Heart left ventricle (tissue), 16 donors: ENCODE measurements at places on chromosomes 12 and 14. TPM values are rescaled to one million over a fixed set of nuclear protein-coding genes. Genes with fewer than 3 reads are reported as not detected.

SYT1 gene
- polyA plus RNA-seq, result not detected

GRIN2B gene
- polyA plus RNA-seq, result under 0.01 TPM

GRCh38 chr12:121467638-121468498 is 68.0 kb downstream of the RNF34 start:
- peak; percentile 77 for DNase-seq

DNA sequence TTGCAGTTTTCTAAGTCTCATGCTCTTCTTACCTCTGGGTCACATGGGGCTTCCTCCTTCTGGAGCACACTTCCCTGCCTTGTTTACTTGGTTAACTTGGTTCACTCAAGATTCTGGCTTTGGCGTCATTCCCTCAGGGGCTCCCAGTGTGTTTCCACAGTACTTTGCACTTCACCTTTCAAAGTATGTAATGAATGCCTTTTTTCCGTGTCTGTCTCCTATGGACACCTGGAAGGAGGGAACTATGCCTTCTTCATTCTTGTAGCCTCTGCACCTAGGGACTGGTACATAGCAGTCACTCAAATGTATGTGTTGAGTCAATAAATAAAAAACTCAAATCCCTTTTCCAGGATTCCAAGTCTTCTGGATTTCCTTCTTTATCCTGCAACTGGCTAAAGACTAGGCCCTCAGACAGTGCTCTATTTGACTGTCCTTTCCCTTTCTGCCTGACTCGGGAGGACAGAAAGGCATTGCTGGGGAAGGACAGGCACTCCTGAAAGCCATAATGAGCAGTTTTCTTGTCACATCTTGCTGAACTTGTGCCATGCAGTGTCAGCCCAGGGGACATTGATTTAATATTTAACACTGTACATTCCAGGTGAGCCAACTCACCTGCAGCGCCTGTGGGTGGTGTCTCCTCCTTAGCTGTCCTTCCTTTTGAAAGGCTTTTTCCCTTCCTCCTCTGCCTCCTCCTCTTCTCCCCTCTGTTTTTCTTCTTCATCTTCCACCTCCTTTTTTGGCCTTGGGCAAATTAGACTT is 12.8 kb downstream of the MYRFL start:
- no peak for DNase-seq

GRCh38 chr14:71498212-71498611 is 434.0 kb upstream of the RGS6 start:
- DNase-seq, result no peak

DNA sequence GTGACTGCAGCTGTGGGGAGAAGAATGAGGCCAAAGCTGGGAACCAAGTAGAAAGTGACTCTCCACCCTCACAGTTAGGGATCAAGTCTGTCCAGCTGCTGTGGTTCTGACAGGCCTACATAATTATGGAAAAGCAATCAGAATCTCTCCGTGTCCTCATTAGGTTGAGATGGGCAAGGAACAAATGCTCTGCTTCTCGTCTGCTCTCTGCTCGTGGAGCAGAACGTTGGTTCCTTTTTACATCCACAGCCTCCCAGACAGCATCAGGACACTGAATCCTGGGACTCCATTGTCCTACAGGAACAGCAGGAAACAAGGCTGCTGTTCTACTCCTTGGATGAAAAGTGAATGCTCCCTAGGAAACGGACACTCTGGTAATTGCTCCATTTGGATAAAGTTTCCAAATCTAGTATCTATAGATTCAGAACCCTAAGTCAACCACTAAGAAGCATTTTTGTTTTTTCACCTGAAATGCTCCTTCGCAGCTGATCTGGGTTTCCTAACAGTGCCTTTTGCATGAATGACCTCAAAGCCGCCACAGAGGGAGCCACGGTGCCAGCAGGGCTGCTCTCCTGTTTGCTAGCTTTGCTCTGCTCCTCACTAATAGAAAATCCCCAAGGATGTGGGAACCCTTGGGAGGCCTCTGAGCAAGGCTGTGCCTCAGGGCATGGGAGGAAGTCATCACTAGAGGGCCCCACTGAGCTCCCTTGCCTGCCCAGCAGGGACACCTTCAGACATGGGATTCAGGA is 102.0 kb downstream of the EGLN3 start:
- DNase-seq, result peak; percentile 62
